Stimulated activated CD8-positive, alpha-beta memory T cell treated with anti-CD3 and anti-CD28 coated beads, Interleukin-2, amount 100 ng/mL, for 1 hour (primary cell): ENCODE measurements at places on chromosomes 5 and 9.

DNA sequence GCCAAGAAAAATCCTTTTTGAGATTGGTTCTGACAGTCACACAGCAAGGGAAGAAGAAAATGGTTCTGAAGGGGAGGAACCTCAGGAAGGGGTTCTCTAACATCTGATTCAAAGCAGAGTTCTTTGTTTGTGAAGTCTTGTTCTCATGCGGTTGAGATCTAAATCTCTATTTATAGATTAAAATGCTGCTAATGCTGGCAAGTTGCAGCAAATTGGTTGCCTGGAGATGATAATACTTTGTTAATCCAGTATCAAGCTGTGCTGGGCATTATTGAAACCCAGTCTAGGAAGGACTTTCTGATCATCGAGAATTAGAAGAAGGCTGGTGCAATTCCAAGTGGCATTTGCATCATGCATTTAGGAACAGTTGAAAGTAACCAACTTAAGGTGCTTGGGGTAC lies 34.0 kb upstream of the SLC28A3 start:
- no peak for DNase-seq

DNA sequence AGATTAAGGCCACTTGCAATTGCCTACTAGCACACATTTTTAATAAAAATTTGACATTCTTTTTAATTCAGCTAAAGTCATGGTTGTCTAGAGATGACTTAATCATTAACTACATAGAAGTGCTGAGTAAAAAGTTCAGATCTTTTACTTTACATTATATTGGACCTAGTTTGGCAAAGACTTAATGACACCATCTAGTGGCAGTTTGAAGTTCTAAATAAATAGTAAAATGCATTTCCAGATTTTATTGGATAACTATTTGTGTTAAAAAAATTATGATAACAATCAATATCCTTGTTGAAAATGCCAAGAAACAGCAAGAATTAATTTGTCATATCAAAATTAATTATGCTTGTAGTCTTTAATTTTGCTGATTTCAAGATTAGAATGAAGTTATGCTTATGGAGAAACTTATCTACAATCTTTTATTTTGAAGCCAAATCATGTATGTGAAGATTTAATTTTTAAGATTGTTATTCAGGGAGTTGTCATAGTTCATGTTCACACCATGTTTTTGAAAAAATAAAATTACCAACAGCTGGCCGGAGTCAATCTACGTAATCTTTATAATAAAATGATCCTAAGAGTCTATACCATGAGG lies 69.6 kb upstream of the PJA2 start:
- no peak for DNase-seq

DNA sequence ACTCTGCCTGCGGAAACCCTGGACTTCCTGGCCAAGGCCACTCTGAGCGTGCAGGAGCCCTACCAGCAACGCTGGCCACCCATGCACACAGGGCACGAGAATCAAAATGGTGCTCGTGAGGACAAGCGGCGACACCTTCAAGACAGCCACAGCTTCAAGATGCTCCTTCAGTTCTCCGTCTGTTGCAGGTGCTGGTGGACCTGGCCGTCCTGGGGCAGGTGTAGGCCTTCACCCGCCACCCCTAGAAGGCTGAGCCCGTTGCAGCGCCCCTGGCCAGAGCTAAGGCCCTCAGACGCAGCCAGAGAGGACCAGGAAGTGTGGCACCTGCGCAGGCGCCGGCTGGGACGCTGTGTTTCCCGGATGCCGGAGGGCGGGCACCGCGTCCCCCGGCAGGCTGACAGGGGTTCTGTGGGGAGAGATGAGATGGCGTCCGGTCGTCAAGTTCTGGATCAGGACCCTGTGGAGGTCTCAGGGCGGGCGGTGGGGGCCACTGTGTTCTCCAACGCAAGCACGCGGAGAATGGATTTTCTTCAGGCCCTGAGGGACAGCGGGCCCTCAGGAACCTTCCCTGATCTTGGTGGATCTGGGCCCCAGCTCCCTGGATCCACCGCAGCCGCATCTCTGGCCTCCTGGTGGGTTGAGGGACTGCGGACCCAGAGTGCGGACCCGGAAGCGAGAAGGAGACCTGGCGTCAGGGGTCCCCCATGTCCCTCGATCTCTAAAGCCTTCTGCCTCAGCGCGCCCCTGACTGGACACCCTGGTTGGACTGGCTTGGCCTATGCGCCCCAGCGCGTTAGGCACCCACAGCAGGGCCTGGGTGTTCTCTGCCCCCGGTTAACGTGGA lies 1770.8 kb upstream of the CDH9 start:
- DNase-seq = no peak

DNA sequence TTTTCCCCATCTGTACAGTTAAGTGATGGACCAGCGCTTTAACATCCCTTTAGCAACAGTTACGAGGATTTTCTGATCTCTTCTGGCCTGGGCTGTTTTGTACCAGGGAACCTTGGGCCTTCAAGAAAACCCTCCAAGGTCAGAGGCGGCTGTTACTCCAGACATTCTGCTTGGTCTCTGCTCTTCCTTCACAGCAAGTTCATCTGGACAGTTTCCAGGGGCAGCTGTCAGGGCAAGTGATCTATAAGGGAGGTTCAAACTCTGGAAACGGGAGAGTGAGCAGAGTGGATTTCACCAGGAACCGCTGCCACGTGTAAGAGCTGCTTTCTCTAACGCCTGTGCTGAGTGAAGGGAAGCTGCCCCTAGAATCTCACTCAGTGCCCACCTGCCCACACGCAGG lies 36.7 kb downstream of the ZNF618 start:
- no peak for DNase-seq

DNA sequence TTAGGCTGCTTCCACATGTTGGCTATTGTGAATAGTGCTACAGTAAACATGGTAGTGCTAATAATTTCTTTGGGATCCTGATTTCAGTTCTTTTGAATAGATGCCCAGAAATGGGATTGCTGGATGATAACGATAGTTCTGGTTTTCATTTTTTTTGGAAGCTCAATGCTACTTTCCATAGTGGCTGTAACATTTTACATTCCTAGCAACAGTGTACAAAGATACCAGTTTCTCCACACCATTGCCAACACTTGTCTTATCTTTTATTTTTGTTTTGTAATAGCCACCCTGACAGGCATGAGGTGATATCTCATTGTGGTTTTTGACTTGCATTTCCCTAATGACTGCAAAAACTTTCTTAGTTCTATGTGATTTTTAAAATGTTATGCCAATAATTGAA lies 68.8 kb upstream of the LRRC70 start:
- no peak for DNase-seq

DNA sequence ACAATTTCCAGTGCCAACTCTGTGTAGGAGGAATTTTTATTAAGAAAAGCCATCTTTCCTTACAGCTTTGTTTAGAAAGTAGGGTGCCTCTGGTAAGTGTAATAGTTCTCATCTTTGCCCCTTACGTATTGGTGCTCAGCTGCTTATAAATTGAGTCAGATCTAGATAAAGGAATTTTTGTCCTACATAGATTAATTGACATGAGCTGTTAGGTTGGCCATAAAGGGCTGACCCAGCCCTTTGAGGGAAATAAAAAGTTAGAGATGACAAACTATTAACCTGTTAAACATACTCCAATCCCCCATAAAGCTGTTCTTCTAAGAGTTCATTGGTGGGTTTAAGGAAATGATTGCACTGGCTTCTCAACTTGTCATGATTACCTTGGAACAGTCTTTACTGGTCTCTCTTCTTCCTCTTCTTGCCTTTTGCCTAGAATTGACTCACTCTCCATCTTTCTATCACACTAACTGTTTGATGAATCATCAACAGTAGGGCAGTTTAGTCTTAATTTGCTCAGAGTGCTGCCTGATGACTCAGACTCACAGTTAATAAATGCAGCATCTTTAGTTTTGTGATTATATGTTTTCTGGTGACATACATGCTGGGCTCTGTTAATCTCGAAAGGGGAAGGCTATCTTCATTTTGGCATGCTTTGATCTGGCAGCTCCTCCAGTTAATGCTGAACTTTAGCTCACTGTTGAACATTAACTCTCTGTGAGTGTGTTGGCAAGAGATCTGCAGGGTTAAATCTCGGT lies 51.7 kb downstream of the ARHGAP26 start:
- no peak for DNase-seq

GRCh38 chr9:135747311-135747710 lies 45.3 kb downstream of the KCNT1 start:
- no peak for DNase-seq

DNA sequence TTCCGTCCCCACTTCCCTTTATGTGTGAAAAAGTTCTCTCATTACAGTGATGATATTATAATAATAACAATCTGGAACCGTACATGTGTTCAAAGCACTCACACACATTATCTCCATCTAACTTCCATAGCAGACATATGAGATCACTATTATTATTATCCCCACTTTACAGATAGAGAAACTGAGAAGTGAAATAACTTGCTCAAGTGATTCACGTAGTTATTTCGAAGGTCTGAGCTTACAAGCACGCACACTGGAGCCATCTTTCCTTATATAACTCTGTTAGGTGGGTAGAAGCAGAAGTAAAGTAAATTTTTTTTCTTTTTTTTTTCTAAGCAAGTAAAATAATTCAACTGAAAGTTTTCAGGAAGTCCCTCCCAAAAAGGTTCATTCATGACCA lies 62.9 kb upstream of the PTGER4 start:
- DNase-seq = no peak

DNA sequence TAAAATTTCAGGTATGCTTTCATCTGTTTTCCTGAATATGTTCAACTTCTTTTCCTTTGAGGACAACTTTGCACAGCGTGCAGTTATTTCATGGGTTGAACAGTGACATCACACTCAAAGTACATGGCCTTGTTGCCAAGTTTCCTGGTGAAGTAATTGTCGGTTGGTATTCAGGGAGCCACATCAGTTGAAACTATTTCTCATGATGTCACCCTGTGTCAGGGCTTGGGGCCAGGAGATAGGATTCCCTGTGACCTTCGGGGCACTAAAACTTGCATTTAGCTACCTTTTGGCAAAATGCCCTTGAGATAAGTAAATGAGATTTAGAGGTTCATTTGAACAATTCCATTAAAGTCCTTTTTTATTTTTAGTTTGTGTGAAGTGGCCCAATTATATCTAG lies 383.9 kb downstream of the SH3GL2 start:
- no peak for DNase-seq

- no peak for DNase-seq
Observed at GRCh38 chr5:175826980-175827379, 44.4 kb upstream of the CPLX2 start.

- DNase-seq = no peak
Observed at GRCh38 chr5:114097570-114097969, 264.3 kb upstream of the KCNN2 start.

DNA sequence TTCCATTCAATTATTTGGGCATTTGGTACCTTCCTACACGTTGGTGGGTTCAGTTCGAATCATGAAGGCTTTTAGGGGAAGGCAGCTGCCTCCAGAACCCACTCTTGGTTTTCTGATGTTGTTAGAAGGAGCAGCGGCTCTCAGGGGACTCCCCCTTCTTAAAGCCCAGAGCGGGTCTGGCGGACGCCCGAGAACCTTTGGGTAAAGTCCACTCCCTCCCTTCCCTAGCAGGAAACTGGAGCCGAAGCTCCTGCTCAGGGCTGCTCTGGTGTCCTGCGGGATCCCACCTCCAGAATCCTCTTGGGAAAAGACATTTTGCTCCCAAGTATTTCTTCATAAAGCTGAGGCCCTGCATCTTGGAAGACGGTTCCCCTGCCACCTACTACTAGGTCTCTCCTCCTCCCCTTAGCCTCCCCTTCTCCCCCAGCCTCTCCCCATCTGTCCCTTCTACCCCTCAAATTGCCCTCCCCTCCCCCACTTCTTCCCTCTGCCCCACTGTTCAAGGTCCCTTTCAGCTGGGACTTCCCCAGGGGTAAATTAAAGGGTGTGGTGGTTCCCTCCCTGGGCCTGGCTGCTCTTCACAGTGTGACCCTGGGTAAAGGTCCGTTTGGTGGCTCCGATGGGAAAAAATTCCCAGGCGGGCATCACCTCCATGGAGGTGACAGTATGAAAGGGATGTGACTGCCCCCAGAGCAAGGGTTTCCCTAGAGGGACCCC lies 9.3 kb downstream of the IRX4 start:
- no peak for DNase-seq

GRCh38 chr9:83423815-83424707 lies 114.1 kb downstream of the FRMD3 start:
- DNase-seq = no peak

GRCh38 chr9:129878291-129878690 lies 43.0 kb downstream of the USP20 start:
- DNase-seq = no peak

- no peak for DNase-seq
Observed at GRCh38 chr9:86454701-86455615, 100.7 kb upstream of the TUT7 start.

DNA sequence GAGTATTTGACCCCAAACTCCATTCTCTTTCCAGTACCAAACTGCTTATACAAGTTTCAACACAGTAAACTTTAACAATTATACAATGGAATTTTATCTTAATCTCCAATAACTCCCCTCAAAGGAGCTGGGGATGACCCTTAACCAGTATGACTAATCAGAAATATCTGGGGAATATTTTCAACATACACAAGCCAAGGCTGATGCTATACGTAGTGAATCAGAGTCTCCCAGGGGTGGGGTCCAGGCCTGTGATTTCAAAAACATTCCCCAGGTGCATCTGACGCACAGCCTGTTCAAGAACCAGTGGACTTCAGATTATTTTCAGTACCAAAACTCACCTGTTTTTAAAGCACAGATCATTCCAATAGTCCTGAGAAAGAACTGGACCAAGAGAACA lies 11.8 kb upstream of the SEMA5A start:
- no peak for DNase-seq

DNA sequence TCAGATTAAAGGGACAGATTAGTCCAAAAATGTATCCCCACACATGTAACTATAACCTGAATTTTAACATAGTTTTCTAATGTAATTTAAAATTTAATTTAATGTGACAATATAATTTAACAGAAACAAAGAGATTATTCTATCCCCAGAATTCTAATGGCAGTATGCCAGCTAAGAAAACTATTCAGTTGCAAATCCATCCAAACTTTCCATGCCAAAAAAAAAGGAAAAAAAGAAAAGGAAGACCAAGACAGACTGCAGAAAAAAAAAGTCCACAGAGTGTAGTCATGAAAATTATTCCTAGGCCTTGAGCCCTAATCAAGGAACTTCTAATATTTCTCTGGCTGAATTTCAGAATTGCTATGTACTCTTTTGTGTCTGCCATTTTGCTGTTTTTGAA lies 217.6 kb downstream of the CDH18 start:
- no peak for DNase-seq

GRCh38 chr9:71895117-71895516 lies 15.9 kb downstream of the ABHD17B start:
- DNase-seq = no peak

DNA sequence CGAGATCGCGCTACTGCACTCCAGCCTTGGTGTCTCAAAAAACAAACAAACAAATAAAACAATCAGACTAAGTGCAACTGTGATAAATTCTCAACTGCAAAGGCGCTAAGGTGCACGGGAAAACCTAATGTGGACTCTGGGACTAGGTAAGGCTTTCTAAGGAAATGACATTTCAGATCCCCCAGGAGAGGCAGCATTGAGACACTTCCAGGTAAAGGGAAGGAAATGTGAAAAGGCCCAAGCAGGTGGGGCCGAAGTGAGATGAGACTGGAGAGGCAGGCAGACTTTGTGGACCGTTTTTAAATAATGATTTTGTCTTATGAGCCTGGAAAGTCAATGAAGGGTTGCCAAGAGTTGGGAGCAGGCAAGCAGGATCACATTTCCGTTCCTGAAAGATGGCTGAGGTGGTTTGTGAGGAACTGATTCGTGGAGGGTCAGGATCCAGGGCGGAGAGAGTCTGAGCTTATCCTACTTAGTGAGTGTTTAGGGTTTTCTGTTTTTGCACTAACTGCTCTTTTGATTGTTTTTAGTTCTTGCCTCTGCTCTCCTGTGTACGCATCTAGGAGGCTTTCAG lies 2.0 kb upstream of the APBA1 start:
- no peak for DNase-seq
